Progenitor cell of endocrine pancreas (in vitro differentiated cells): ENCODE measurements at places on chromosomes 13 and 19.
A peak's percentile ranks its signal among the peaks of the same experiment; 100 is the strongest.

- DNase-seq: no peak
Observed at GRCh38 chr13:79385694-79386093, 20.4 kb downstream of the RBM26 start.

- DNase-seq: no peak
Observed at GRCh38 chr13:40983725-40984667, 35.1 kb downstream of the ELF1 start.

DNA sequence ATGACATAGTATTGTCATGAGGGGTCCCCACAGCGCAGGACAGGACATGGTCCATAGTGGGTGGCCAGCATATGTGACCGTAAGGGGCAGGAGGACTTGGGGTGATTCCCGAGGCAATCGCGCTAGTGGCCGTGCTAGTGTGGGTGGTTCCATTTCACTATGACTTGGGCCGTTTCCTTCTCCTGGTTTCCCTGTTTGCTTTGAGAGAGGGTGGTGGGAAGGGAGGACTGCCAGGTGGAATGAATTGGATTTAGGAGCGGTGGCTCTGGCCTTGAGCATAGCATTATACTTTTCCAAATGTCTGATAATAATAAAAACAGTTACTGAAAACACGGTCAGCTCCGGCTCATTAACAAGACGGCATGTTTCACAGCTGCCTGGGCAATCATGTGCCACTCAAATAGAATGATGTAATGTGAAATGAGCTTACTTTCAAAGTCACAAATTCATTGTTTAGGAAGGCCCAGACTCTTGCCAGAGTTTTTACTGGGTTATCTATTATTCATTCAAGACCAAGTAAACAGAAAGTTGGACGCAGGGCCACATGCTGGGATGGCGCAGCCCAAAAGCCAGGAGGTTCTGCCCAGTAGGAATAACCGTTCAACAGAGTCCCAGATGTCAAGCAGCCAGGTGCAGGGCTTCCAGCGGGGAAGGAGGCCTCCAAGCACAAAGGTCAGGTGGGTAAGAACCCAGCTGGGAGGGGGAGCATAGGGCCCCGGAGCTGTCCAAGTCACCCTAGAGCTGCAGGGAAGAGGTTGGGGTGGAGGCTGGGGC lies 19.6 kb upstream of the SLC15A1 start:
- DNase-seq: no peak

GRCh38 chr13:21175656-21176214 lies 617 bp downstream of the SKA3 start:
- DNase-seq: no peak

DNA sequence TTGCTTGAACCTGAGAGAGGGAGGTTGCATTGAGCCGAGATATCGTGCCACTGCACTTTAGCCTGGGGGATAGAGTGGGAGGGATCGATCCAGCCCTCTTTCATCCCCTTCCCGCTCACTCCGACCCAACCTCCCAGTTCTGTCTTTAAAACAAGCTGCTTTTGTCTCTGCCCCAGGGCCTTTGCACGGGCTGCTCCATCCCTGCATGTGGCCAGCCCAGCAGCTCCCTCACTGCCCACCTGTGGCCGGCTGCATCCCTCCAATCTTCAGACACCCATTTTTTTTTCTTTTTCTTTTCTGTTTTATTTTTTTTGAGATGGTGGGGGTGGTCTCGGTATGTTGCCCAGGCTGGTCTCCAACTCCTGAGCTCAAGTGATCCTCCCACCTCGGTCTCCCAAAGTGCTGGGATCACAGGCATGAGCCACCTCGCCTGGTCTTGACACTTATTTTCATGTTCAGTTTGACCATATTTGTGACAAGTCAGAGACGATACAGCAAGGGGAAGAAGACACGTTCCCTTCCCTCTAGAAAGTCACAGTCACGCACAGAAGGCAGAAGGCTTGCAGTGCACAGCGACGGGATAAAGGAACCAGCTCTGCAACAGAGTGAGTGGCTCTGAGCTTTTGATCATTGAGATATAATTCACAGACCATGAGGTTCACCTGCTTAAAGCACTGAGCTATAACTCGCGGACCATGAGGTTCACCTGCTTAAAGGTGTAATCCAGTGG lies 31.8 kb downstream of the EFNA2 start:
- no peak for DNase-seq

GRCh38 chr13:66992183-66992582 lies 238.0 kb downstream of the PCDH9 start:
- DNase-seq: no peak

GRCh38 chr13:44710576-44710975 lies 134.4 kb upstream of the TSC22D1 start:
- DNase-seq: no peak

DNA sequence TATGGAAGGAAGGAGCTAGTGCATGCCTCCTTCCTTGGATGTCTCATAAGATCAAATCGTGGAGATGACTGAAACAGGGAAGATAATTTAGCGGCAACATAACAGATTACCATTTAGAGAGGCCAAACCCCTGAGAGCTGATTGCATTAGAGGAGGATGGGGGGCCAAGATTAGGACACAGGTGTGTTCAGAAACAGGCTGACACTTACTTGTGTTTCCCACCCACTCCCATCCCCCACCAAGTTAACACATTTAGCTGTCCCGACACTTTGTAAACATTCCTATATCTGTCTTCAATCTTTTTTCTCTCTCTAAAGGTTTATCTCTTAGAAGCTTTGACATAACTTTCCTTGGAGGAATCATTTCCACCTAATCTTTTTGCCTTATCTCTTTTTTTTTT lies 48.8 kb upstream of the KCTD4 start:
- no peak for DNase-seq

DNA sequence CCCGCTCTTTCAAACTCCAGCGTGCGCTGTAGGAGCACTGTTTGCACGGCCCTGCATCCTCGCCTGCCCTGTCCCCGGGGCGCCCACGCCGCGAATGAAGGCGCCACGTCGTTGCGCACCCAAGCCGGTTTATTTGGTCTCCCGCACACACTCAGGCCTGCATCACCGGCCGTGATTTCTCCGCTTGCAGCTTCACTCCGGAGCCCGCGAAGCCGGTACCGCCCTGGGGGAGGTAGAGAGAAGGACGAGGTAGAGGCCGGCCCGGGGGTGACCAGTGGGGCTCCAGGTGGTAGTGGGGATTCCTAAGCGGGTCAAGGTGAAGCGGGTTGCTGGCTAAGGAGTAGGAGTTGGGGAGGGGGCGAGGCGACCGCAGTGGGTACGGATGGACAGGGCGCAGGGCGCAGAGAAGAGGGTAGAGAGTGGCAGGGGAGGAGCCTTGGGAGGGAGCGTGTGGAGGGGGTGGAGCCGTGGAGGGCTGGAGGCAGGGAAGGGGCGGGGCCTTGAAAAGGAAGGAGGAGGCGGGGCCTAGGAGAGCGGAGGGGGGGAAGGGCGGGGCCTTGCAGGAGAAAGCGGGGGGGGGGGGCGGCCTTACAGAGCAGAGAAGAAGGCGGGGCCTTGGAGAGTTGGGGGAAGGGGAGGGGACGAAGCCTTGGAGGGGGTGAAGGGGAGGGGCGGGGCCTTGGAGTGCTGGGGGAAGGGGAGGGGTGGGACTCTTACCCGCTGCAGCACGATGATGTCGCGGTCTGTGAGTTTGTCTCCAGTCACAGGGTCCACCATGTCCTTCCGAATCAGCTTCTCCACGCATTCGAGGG lies 24.6 kb downstream of the NOSIP start:
- DNase-seq: no peak

- no peak for DNase-seq
Observed at GRCh38 chr13:99055281-99055680, 77.4 kb upstream of the DOCK9 start.

DNA sequence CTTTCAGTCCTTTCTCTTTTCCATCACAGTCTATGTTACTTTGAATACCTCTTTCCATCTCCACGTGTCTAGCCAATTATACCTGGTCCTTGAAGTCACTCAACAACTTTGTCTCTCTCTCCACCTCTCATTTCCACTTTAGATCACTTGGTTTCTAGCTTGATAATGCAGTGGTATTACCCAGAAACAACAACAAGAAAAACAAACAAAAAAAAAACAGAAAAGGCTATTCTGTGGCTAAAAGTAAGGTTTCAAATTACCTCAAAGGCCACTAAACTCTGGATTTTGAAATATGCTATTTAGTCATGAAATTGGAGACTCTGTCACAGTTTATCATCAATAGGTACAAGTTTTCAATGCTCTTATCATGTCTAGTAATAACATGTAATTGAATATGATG lies 184.8 kb downstream of the PCDH9 start:
- no peak for DNase-seq

DNA sequence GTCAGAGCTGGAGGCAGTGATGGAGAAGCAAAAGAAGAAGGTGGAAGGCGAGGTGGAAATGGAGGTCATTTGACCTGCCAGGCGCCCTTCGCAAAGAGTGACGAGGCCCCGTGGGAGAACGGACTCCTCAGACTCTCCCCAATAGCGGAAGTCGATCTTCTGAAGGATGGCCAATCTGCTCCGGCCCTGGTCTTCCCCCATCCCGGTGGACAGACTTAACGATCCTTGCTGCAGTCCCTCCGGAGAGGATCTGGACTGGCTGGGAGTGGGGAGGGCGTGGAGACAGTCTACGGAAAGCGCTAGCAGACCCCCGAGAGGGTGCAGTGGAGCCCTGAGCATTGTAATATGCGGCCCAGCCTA lies 11.9 kb downstream of the EPS8L1 start:
- DNase-seq: no peak

DNA sequence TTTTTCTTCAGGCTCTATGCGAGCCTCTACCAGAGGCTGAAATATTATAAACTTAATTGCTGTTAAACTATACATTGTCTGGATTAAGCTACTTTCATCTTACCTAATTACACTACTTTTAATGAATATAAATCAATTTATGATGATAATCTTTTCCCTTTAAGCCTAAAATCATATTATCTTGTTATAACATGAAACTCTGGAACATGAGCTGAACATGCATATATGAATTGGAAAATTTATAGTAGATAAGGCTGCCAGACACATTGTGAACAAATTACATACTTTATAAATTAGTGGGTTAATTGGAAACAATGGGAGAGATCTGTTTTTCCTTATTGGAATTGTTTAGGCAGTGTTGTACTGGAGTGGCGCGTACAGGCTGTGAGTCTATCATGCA lies 45.3 kb upstream of the ZDHHC20 start:
- no peak for DNase-seq

- no peak for DNase-seq
Observed at GRCh38 chr19:38068826-38069225, 155.2 kb downstream of the DPF1 start.

DNA sequence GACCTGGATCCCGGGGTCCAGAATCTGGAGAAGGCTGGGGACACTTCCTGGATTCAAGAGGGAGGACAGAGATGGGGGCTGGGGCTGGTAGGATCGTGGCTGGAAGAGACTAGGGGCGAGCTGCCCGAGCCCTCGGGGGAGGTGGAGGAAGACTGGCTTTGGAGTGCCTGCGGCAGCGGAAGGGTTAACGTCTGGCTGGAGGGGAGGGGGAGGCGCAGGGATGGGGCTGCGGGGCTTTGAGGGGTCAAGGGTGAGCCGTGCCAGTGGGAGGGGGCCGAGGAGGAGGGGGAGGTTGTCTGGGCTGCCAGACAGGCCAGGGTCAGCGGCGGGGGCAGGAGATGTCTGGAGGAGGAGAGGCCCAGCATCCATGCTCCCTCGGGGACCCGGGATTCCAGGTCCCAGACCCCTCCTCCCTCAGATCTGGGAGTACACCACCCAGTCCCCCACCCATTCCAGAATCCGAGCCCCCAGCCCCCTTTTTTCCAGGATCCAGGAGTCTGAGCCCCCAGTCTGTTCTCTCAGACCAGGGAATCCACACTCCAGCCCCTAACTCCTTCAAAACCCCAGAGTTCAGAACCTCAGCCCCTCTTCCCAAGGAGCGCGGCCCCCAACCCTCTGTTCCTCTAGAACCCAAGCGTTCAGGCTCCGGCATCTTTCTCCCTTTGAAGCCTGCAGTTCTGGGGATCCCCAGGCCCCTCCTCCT lies 3.2 kb upstream of the SPACA6 start:
- peak; percentile 46 for DNase-seq

DNA sequence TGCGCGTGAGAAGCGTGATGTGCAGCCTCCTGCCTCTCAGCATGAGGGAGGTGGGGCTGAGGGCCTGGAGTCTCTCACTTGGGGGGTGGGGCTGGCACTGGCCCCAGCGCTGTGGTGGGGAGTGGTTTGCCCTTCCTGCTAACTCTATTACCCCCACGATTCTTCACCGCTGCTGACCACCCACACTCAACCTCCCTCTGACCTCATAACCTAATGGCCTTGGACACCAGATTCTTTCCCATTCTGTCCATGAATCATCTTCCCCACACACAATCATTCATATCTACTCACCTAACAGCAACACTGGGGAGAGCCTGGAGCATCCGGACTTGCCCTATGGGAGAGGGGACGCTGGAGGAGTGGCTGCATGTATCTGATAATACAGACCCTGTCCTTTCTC lies 8.7 kb downstream of the CD177 start:
- no peak for DNase-seq

GRCh38 chr19:35248310-35249145 lies at the start of gene LSR:
Gene LSR (plus strand): TSS chr19:35249002. CDS start chr19:35249023, 21 bp downstream.
- peak; percentile 85 for DNase-seq

DNA sequence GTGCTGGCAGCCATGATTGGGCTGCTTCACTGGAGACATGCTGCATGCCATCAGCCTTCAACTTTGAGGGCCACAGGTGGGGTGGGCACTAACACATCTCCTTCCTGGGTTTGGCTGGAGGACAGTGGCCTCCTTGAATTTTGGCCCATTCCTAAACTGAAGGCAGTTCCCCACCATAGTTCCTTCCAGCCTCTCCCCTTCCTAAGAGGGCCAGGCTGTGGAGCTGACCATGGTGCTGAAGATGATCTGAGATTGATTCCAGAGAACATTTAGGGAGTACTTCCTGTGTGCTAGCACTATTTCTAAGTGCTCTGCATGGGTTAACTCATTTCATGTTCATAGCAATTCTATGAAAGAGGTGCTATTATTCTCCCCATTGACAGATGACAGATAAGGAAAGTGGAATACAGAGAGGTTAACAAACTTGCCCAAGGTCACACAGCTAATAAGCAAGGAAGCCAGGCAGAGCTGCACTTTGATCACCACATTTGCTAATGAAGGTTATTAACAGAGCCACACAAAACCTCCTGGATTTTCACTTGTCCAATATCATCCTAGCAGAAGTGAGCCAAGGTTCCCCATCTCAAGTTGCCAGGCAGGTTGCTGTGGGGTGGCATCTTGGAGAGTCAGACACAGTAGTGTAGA lies 175.3 kb downstream of the ZIC5 start:
- DNase-seq: peak; percentile 66

GRCh38 chr13:71789693-71790329 lies 77.2 kb downstream of the DACH1 start:
- DNase-seq: no peak

- DNase-seq: no peak
Observed at GRCh38 chr13:50894012-50894411, 15.6 kb upstream of the RNASEH2B start.

GRCh38 chr13:75345193-75345592 lies 136.8 kb downstream of the TBC1D4 start:
- DNase-seq: no peak
